Omental fat pad (tissue), 4 donors: ENCODE measurements at places on chromosomes 4 and X. TPM values are rescaled to one million over a fixed set of nuclear protein-coding genes. Genes with fewer than 3 reads are reported as not detected.

Gene APLN
- total RNA-seq: 0.65 TPM

Gene FAM149A
- 15.3 TPM for total RNA-seq

Gene ARMCX5
- 16.6 TPM for total RNA-seq

Gene ADAMTS3
- 0.47 TPM for total RNA-seq

Gene FDCSP
- not detected for total RNA-seq

Gene MAGEA9B
- total RNA-seq: not detected

Gene GUF1
- total RNA-seq: 12.0 TPM

Gene PHEX
- total RNA-seq: 0.06 TPM

Gene CABS1
- not detected for total RNA-seq

Gene EDNRA
- total RNA-seq: 6.4 TPM

Gene PLXNB3
- 13.2 TPM for total RNA-seq

Gene FAM47A
- not detected for total RNA-seq

Gene ADH6
- total RNA-seq: 0.19 TPM

Gene MAEA
- total RNA-seq: 38.8 TPM

Gene TMPRSS11B
- total RNA-seq: not detected

Gene HAUS3
- total RNA-seq: 10.6 TPM

Gene CLTRN
- not detected for total RNA-seq

Gene NUDT10
- total RNA-seq: 1.4 TPM

Gene PTPN13
- 23.4 TPM for total RNA-seq

Gene CCNA2
- total RNA-seq: 0.44 TPM

Gene MAPK10
- 43.6 TPM for total RNA-seq

Gene EMCN
- total RNA-seq: 27.8 TPM

Gene DSPP
- not detected for total RNA-seq

Gene FAM53A
- 7.4 TPM for total RNA-seq

Gene NEUROG2
- total RNA-seq: not detected

Gene CTAG1A
- total RNA-seq: not detected

Gene TLL1
- 22.2 TPM for total RNA-seq

Gene VSIG1
- total RNA-seq: not detected

Gene CXCL10
- total RNA-seq: not detected

Gene FMR1NB
- total RNA-seq: not detected

Gene SPANXN1
- total RNA-seq: not detected

Gene OFD1
- total RNA-seq: 25.1 TPM

Gene MAGEA2
- total RNA-seq: not detected

Gene SUPT20HL2
- not detected for total RNA-seq

Gene COL4A6
- total RNA-seq: 4.5 TPM

Gene PNPLA4
- 21.8 TPM for total RNA-seq

Gene ADRA2C
- total RNA-seq: 13.3 TPM

Gene TCEAL3
- 28.1 TPM for total RNA-seq

Gene FRMPD4
- total RNA-seq: 0.47 TPM

Gene SEPSECS
- total RNA-seq: 7.7 TPM

Gene TEC
- 4.8 TPM for total RNA-seq
